ENCODE measurements at places on chromosomes 7 and 10.

DNA sequence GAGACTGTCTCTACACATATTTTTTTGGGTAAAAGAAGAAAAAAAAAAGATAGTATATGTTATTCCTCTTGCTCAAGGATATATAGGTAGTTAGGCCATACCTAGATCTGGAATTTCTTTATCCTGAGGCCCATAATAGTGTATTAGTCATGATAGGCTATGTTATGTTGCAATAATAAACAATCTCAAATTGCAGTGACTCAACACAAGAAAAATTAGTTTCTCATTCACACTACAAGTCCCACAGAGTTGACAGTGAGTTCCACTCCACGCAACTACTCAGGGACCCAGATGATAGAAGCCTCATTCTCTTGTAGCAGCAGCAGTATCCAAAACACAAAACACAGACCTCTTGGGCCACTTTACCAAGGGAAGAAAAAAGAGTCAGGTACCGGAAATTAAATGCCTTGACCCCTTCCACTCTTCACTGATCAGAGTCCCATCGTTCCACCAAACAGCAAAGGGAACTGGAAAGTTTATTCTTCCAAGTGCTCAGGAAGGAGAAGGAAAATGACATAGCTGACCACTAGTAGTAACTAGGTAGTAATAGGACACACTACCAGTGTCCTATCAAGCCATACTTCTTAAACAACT, 7.4 kb upstream of the C10orf67 start:
- no peak for DNase-seq

DNA sequence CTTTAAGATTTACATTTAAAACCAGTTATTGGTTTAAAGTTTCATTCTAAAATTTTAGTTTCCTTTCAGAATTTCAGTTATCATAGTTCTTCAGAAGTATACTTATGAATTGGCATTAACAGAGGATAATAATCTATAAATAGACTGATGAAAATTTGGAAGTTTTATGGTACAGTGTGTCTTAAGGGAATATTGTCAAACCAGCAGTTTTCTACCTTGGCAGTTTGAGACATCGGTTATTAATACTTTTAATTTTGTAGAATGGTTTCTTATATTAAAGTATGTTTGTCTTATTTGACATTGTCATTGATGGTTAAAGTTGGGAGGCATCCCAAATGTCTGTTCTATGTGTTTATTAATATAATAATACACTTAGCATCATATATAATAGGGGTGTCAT, 2.0 kb downstream of the AHR start:
- no peak for DNase-seq

DNA sequence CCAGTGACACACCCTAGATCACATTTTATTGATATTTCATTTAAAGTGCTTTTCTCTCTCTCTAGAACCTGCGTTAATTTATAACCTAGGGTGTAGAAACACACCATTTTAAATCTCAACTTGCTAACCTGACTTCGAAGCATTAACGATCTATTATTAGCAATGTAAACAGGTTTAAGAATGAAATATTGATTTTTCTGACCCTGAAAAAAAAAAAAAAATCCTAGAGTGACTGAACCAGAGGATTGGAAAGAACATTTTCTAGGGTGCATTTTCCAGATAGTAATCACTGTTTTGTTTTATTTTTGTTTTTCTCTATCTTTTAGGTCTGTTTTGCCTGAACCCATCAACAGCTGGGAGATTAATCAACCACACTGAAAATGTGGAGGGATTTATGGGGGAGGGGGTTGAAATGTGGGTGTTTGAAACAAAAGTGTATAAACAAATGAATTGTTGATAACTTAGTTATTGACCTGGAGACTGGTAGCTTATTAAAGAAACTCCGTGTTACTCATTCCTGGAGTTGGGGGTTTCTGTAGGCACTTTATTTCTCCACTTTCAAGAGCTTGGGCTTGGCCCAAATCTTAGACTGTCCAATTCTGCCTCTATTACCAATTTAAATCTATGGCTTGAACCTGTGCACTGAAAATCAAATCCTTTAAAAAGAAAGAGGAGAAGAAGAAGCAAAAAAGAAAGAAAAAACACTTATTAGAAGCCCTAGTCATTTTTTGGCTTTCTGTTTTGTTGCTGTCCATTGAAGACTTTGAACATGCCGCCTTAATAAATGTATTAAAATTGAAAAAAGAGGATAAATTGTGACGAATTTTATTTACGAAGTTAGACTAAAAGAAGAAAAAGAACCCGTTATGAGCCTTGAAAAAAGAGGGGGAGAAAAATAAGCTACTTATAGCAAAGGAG, 2.8 kb downstream of the HOXA2 start:
- DNase-seq: no peak

DNA sequence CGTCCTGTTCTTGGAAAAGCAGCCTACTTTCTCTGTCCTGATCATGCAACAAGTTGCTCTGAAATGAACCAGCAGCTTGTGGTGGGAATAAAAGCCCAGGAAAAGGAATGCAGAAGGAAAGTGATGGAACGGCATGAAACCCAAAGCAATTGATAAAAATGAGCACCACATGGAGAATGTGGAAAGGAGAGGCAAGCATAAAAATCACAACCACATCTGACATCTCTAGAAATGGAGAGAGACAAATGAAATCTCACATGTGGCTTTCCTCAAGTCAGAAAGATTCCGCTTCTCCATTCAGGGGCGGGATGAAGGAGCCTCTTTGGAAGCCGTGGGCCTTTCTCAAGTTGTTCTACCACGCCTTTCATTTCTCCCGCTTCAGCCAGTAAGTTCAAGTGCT, 631.7 kb upstream of the GALNT17 start:
- DNase-seq: no peak

GRCh38 chr7:34165927-34166550, 260.7 kb downstream of the BMPER start:
- DNase-seq: no peak

- no peak for DNase-seq
Measured at GRCh38 chr10:68208424-68209042, 23.4 kb downstream of the ATOH7 start.

- no peak for DNase-seq
Measured at GRCh38 chr7:55946545-55946944, 5.1 kb upstream of the MRPS17 start.

DNA sequence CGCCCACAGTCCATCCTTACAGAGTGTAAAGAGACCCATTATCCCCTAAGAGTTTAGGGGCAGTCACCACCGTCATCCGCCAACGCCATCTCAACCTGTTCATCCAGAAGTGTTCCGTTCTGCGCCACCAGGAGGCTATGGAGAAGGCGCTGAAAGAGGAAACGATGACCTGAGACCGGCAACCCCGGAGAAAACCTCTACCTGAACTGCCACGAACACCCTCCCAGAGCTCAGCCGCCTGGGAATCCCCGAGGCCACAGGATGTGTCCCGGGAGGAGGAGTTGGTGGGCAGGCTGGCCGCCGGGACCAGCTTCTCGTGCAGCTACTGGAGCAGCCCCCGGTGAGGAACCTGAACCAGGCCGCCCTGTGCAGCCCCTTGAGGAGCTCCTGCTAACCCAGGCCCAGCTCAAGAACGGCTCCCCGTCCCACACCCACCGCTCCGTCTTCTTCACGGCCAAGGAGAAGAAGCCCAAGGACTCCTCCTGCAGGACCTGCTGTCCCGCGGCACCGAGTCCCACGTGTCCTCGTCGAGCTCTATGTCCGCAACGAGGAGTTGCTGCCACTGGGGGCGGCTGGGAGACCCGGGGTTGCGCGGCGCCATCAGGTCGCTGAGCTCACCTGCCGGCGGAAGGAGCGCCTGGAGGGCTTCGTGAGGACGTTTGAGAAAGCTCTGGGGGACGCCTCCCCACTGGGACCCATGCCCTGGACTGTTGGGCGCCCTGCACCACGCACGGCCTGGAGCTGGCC, 21.1 kb upstream of the LANCL2 start:
- no peak for DNase-seq

DNA sequence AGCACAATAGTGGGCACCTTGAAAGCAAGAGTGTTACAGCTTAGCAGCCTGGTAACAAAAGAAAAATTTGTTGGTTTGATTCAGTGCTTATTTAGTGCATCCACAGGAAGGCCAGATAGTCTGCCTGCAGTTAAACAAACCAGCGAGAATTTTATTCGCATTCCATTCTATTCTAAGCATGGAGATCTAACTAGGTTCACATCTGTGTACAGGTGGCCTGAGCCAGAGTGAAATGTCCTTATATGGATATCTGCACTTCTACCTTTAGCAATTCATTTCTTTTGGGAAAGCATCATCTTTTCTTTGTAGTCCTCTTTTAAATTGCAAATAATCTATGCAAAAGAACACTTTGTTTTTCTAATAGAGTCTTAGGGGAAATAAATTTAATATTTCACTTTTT, 659.0 kb upstream of the FZD8 start:
- no peak for DNase-seq

- DNase-seq: no peak
Measured at GRCh38 chr7:22841954-22842353, 19.3 kb upstream of the TOMM7 start.

- no peak for DNase-seq
Measured at GRCh38 chr10:60368875-60369546, 20.7 kb downstream of the ANK3 start.

DNA sequence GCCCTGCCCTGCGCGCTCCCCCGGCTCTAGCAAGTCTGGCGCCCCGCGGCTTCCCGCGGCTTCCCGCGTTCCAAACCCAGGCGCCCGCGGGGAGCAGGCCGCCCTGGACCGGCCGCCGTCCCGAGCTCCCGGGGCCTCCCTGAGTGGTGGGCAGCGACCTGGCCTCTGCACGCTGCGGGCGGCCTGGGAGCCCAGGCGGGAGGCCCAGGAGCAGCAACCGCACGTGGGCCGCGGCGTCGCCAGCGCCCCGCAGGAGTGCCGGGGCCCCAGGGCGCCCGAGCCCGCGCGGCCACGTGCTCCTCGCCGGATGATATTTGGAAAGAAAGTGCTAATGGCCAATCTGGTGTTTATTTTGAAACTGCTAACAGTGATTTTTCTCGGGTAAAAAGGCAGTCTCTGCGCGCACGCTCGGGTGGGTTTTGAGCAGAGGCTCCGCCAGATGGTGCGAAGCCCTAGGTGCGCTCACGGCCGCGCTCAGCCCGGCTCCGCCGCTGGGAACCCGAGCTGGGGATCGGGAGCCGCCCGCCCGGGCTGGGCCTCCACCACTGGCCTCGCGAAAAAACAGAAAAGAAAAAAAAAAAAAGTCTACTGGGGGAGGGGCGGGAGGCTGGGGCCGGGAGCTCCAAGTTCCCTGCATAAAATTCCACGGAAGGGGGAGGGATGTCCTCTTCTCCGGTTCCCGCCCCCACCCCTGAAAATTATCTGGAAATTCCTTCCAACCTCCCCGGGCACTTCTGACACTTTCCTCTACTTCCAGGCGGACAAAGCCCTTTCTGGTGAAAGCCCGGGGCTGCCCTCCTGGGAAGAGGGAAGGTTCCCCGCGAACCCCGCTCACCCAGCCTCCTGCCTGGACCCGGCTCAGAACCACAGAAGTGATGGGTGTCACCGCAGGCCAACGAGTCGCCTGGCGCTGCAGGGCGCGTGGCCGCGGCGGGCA, 4.3 kb downstream of the EBF3 start:
- DNase-seq: no peak

DNA sequence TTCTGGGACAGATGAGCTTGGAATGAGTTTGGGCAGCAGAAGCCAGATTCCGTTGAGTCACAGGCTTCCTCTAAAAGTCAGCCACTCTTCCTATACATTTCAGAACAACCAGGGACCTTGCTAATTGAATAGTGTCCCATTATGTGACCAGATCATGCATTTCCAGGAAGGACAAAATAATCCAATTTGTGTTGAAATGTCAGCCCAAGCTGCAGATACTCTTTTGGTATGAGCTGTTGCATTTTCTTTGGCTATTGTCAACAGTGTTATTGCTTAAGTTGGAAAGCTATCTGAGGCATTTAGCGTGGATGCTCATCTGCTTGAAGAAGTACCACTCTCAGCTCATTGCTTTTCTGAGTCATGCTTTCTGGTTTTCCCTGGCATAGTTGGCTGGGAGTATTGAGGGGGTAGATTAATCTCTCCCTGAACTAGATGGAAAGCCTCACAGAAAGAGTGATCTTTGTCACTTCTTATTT, 223.7 kb upstream of the HABP2 start:
- DNase-seq: no peak

DNA sequence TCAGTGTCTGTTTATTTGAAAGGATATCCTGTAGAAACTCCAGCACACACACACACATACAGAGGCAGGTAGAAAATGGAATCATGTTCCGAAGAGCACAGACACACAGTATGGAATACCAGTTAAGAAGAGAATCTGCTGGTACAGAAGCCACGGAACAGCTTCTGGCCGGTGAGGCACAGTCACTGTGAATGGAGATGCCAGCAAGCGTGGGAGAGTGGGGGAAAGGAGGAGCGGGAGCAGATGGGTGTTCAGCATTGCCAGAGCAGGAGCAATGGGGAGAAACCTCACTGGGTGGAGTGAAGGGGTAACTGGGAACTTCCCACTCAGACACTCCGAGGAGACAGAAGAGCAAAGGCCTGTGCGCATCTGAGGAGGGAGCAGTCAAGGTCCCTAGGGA, 9.5 kb upstream of the IMPDH1 start:
- DNase-seq: no peak

DNA sequence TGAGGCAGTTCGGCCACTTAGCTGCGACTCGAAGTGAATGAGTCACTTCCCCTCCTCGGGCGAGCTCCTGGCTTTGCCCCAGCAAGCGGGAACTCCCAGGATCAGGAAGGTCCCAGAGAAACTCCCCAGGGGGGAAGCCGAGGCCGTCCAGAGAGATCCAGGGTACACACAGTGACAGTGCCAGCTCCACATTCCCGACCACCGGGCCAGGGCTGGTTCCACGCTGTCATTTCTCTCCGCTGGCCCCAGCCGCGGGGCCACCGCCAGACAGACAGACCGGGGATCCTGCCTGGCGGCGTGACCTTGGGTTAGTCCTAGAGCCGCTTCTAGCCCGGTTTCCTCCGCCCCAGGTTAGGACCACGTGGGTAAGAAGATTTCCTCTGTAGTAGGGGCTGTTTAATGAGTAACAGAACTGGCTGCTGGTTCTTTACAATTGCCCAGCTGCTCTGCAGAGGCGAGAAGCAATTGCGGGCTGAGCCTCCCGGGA, 463 bp upstream of the UPP1 start:
- DNase-seq: no peak

DNA sequence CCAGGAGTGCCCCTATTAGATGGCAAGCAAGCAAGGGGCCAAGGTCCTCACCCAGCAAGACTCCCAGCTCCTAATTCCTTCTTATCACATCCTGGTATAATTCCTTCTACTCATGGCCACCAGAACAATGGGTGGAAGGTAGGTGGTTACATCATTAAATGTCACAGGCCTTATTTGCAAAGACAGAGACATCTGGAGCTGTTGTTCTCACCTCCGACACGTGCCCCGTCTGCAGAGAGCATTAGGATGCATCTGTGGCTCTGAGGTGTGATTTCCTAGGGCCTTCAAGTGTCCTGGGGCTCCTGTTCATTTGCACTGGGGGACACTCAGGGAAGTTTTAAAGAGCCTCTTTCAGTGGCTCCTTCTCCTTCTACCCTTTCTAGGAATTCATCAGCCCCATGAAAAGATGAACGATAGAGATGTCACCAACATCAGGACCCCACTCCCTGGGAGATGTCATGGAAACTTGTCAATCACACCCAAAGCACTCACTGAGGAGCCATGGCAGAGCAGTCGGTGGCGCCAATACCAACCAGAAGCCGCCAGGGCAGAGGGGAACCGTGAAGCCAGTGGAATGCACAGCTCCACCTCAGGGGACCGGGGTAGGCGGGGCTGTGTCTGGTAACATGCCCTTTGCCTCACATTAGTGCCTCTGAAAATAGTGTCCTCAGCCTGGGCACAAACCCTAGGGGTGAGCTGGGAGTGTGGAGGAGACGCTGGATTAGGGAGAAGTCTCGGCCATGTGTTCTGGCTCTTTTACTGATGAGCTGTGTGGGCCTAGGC, 2.9 kb upstream of the ATP6V0E2 start:
- no peak for DNase-seq

GRCh38 chr10:1114719-1115606, 58.8 kb downstream of the WDR37 start:
- no peak for DNase-seq
